Activated CD4-positive, alpha-beta T cell treated with anti-CD3 and anti-CD28 coated beads, Interleukin-10, Interleukin-2, amounts not matched to agents 100 ng/mL and 50 ng/mL, durations not matched to agents 16 hours and 8 hours (primary cell): ENCODE measurements at places on chromosomes 7 and 10.

DNA sequence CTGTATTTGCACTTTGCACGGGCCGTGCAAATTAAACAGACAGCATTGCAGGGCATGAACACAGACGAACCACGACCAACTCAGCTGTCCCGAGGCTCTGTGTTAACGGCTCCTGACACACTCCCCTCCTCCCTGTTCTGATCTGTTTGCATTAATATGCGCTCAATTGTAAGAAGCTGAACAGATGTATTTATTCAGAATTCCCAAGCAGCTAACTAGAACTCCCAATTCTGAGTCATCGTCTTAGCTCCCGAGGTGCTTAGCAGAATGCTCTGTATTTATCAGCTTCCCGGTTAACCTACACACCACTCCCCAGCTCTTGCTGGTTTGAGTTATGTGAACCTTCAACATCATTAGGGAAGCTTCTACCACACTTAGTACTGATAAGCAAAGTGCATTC is 286.4 kb downstream of the PTPRN2 start:
- DNase-seq = no peak

DNA sequence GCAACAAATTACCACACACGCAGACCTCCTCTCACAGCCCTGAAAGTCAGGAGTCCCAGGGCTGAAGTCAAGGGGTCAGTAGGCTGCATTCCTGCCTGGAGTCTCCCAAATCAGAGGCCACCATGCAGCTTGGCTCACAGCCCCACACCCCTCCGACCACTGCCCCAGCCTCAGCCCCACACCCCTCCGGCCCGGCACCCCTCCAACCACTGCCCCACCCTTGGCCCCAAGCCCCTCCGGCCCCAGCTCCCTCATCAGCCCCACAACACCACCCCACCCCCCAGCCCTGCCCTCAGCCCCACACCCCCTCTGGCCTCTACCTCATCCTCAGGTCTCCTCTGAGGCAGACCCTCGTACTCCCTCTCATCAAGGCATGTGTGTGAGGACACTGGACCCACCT is 85.7 kb downstream of the DIP2C start:
- DNase-seq = no peak

DNA sequence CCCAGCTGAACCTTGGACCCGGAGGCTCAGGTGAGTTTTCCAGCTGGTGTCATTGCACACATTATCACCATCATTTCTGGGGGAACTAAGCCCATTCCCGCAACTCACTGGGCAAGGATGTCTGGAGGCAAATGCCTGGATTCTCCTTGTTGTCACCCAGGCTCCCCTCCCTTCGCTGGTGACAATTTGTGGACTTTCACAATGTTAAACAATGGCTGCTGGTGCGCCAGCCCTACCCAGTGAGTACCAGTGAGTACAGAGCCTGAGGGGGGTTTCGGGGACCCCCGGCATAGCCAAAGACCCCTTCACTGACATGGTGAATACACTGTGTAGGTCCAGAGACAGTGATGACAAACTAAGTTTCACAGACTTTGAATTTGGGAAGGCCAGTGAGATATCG is 189.2 kb downstream of the ADARB2 start:
- no peak for DNase-seq

GRCh38 chr7:155944901-155945300 is 132.6 kb upstream of the SHH start:
- DNase-seq = no peak

DNA sequence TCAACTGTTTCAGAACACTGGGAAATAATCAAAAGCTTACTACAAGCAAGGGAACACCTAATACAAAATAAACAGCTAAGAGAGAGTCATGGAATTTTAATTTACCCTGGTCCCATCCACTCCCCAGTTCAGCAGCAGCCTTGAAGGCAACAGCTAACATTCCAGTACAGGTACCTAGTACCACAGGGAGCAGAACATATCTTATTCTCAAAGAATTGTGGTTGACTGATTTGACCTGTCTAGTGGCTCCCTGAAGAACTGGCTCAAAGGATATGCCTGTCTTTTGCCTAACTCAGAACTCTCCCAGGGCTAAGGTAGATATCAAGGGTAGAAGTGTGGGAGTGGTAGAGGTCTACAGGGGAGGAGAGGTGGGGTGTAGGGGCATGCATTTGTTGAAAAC is 32.3 kb downstream of the SMURF1 start:
- no peak for DNase-seq
